Erythroblast (primary cell): ENCODE measurements at places on chromosomes 3 and 15.

- peak; percentile 69 for DNase-seq
Observed at GRCh38 chr15:90955624-90956273, 1.1 kb downstream of the RCCD1 start.

GRCh38 chr15:92655178-92655995 is at the start of gene FAM174B:
TSS of gene FAM174B (minus strand) at chr15:92655775.
- no peak for DNase-seq

GRCh38 chr3:72401005-72401545 is 447.2 kb downstream of the SHQ1 start:
- DNase-seq = no peak

- DNase-seq = peak; percentile 53
Observed at GRCh38 chr15:64138331-64138941, 13.1 kb upstream of the SNX22 start.

DNA sequence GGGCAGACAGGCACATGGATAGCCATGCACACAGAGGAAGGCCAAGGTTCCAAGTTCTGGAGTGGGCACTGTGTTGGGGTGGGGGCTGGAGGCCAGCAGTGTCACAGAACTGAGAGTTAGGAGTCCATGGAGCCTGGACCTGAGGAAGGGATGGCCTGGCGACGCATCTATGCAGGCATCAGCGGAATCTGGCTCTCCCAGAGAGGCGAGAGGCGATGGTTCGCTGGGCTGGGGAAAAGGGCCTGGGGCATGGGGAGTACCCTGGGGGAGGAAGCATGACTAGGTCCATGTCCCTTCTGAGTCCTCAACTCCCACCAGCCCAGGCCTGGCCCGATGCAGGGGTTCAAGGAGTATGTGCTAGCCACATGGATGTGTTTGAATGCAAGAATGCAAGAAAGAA is 192.8 kb upstream of the LINGO1 start:
- no peak for DNase-seq

GRCh38 chr15:70111203-70112073 is 13.7 kb upstream of the TLE3 start:
- DNase-seq = peak; percentile 61

GRCh38 chr3:11727207-11727606 is 83.5 kb upstream of the VGLL4 start:
- no peak for DNase-seq

GRCh38 chr3:22284559-22284958 is 533.5 kb upstream of the ZNF385D start:
- DNase-seq = no peak

- peak; percentile 61 for DNase-seq
Observed at GRCh38 chr3:12479919-12480427, 4.3 kb upstream of the TSEN2 start.

DNA sequence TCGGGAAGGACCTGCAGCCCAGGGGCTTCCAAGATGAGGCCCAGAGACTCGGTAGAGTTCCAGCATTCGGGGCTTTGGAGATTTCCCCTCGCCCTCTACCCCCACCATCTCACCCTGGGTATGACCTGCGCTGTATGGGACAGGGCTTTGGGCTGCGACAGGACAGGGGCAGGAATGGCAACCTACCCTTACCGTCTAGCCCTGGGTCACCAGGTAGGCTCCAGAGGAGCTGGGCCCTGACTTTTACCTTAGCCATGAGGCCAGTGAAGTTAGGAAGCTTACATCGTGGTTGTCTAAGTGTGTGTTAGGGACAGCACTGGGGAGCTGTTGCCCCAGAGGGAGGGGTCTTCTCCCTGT is 683 bp downstream of the PPM1M start:
- no peak for DNase-seq

- DNase-seq = no peak
Observed at GRCh38 chr3:99747915-99748314, 69.7 kb upstream of the CMSS1 start.
